ENCODE measurements at places on chromosomes 4 and X.

GRCh38 chr4:47929682-47930201, 15.4 kb upstream of the NFXL1 start:
- DNase-seq, result no peak

DNA sequence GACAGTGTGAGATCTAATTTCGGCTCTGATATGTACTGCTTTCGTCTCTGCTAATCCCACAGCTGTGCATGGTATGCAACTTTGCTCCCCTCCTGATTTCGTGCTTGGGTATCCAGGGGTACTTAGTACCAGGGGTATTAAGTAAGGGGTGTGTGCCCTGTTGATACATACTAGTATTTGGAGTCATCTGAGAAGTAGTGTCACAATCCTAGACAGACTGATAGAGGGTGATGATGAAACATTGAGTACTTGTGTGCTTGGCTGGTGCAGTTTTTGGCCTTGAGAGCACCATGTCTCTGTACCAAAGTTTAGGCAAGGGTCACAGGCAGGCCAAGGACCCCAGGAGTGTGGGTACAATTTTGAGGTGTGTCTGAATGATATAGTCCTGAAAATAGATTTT, 10.9 kb downstream of the GPAT3 start:
- DNase-seq, result no peak

GRCh38 chrX:11296051-11296450, 2.8 kb downstream of the AMELX start:
- DNase-seq, result no peak

- no peak for DNase-seq
Measured at GRCh38 chr4:23881052-23881501, 8.8 kb downstream of the PPARGC1A start.

- no peak for DNase-seq
Measured at GRCh38 chrX:120468071-120468470, 1.0 kb downstream of the LAMP2 start.

- no peak for DNase-seq
Measured at GRCh38 chrX:786441-786881, 155.9 kb downstream of the SHOX start.

- peak; percentile 77 for DNase-seq
Measured at GRCh38 chrX:24479924-24480323, 14.8 kb downstream of the PDK3 start.

DNA sequence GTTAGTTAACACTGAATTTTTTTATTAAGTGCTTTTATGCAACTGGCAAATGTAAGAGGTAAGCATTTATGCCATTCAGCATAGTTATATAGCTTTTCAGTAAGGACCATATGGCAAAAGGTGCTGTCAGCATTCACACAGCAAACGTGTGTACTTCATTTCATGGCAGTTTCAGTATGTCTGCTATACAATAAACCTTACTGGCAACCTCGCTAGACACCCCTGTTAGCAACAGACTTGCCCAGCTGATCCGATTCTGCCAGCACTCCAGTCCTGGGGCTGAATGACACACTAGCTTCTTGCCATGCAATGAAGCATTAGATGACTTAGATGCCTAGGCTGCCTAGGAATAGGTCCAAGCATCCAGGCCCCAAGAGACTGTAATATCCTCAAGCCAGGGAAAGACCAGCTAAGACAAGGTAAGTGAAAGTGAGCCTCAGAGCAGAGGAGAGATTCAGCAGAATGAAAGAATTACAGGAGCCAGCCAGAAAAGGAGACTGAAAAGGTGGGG, 47.3 kb upstream of the DOCK11 start:
- no peak for DNase-seq

GRCh38 chr4:24248674-24249630, 335.4 kb downstream of the DHX15 start:
- DNase-seq, result no peak

- DNase-seq, result no peak
Measured at GRCh38 chr4:15884666-15885065, 53.9 kb downstream of the FGFBP1 start.

- no peak for DNase-seq
Measured at GRCh38 chr4:97531351-97531750, 611.9 kb downstream of the STPG2 start.

GRCh38 chrX:31316340-31316991, 244.6 kb upstream of the FTHL17 start:
- DNase-seq, result no peak

All from CD4-positive, alpha-beta T cell treated with Interleukin-17A for 4 hours (primary cell).